ENCODE measurements at places on chromosomes 2 and 18.
A peak's percentile ranks its signal among the peaks of the same experiment; 100 is the strongest.

DNA sequence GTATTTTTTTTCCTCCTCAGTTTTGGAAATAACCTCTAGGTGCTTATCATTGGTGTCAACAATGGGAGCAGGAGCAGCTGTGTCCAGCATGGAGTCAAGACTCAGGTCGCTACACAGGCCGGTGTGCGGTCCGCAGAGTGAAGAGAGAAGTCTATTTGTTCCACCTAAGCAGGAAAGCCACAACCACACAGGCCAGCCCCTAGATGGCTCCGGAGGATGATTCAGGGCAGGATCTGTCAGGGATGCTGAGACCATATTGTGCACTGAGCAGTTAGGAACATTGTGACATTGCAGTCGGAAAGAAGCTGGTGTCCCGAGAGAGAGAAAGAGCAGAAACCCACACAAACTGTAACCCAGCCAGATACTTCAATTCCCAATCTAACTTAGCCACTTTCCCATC, 136.9 kb downstream of the GAREM1 start:
- DNase-seq: no peak

GRCh38 chr2:20728114-20728758, 61.3 kb downstream of the GDF7 start:
- no peak for DNase-seq

DNA sequence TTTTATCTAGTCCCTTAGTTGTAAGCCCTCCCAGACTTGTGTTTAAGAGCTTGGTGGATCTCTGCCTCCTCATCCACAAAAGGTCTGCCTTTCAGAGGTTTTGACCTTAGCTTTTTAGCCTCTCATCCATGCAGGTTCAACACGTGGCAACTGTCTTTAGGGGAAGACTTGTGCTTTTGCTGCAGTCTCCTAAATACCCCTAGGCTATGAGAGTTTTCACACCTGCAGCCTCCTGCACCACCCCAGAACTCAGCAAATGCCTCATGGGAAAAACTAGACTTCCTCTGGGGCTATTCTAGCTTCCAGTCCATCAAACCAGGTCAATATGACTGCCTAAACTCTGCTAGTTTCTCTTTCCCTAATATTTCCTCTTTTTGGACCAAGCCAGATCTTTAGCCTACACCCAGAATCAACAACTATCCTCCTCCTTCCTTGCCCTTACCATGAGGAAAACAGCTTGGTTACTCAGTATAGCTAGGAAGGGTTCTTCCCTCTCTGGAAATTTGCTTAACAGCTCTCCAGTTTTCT, 132.3 kb upstream of the RIOK3 start:
- no peak for DNase-seq

- DNase-seq: no peak
Measured at GRCh38 chr2:160956243-160956802, 203.9 kb upstream of the TANK start.

DNA sequence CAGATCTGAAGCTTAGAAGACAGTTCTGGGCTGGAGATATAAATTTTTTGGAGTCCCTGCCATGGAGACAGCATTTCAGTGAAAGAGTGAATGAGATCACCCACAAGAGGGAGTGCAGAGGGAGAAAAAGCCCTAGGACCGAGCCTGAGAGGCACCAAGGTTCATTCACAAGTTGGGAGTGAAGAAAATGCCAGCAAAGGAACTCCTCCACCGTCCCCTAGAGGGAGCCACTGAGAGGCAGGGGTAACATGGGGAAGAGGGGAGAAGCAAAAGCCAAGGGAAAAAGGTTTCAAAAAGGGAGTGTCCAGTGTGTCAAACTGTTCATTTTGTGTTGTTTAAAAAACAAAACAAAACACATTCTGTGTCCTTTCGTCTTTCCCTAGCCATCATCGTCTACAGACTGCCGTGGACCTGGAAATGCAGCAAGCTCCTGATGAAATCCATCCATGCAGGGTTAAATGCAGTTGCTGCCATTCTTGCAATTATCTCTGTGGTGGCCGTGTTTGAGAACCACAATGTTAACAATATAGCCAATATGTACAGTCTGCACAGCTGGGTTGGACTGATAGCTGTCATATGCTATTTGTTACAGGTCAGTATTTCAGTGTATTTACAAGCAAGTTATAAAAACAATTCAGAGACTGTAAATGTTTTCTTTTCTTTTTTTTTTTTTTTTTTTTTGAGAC, 19.1 kb downstream of the CYBRD1 start:
- DNase-seq: peak; percentile 73

DNA sequence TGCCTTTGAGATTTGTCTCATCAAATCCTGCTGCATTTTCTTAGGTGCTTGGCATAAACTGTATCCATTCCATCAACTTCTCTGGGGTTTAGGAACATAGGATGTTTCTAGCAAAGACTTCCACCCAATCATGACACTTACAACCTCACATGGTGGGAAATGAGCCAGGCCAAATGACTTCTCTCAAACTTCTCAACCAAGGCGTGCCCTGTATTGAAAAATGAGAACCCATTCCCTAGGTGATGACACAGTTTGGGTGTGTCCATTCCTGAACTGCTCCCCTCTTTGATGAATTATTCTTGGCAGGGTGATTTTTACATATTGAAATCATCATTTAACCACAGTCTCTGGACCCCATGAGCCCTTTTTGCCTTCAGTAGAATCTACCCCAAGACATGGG, 161.1 kb downstream of the EN1 start:
- DNase-seq: no peak

- no peak for DNase-seq
Measured at GRCh38 chr18:44601447-44601846, 79.2 kb upstream of the SETBP1 start.

All from H1 (cell line).